ENCODE measurements at places on chromosomes 16 and 17. TPM values are rescaled to one million over a fixed set of nuclear protein-coding genes. Genes with fewer than 3 reads are reported as not detected.

The CCL8 gene
- 0.96 TPM for total RNA-seq

The KRT20 gene
- not detected for total RNA-seq

The KRTAP3-2 gene
- not detected for total RNA-seq

The DNASE1 gene
- total RNA-seq: 16.9 TPM

The CPNE7 gene
- total RNA-seq: 0.50 TPM

The KRTAP17-1 gene
- not detected for total RNA-seq

The SCGB1C2 gene
- not detected for total RNA-seq

The ALOX15B gene
- 112 TPM for total RNA-seq

The FBXL16 gene
- 5.7 TPM for total RNA-seq

The HSF5 gene
- total RNA-seq: 0.15 TPM

The SLC9A5 gene
- 3.2 TPM for total RNA-seq

The PIMREG gene
- 1.6 TPM for total RNA-seq

The FOXJ1 gene
- total RNA-seq: 7.7 TPM

The ZNF750 gene
- total RNA-seq: 3.4 TPM

The PTX4 gene
- not detected for total RNA-seq

The WNK4 gene
- not detected for total RNA-seq

The OTOP2 gene
- not detected for total RNA-seq

The SMIM22 gene
- 28.6 TPM for total RNA-seq

The TBC1D3K gene
- total RNA-seq: not detected

The ZNF263 gene
- 18.9 TPM for total RNA-seq

The C16orf46 gene
- 0.67 TPM for total RNA-seq

The SLC16A13 gene
- total RNA-seq: 9.5 TPM

The SLC47A1 gene
- total RNA-seq: 5.5 TPM

The SYT17 gene
- total RNA-seq: 26.3 TPM

The PRSS33 gene
- not detected for total RNA-seq

The CDK5R1 gene
- total RNA-seq: 1.5 TPM

The KRTAP4-4 gene
- not detected for total RNA-seq

The ABCA10 gene
- total RNA-seq: 5.9 TPM

The MMP28 gene
- total RNA-seq: 39.5 TPM

The ADGRG3 gene
- 29.8 TPM for total RNA-seq

Data from left lung (tissue), 14 donors.